ENCODE measurements at places on chromosomes 1 and 21.

GRCh38 chr1:9605946-9606455 lies 17.3 kb downstream of the TMEM201 start:
- no peak for DNase-seq

GRCh38 chr21:42386034-42386591 lies 9.7 kb downstream of the TMPRSS3 start:
- no peak for DNase-seq

DNA sequence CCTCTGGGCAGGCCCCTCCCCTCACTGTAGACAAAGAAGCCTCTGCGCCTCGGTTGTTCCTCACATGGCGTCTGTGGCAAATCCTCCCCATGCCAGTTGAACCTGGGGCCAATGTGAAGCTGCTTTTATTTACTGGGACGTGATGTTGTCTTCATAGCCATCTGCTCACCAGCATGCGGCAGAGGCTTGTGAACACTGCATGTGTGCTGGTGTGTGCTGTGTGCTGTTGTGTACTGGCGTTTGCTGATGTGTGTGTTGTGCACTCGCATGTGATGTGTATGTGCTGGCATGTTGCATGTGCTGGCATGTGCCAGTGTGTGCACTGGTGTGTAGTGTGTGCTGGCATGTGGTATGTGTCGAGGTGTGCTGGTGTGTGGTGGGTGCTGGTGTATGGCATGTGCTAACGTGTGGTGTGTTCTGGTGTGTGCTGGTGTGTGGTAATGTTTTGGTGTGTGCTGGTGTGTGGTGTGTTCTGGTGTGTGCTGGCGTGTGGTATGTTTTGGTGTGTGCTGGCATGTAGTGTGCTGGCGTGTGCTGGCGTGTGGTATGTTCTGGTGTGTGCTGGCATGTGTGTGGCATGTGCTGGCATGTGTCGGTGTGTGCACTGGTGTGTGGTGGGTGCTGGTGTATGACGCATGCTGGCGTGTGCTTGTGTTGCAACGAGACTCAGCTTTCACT lies 37.2 kb upstream of the TRAPPC10 start:
- DNase-seq = no peak

DNA sequence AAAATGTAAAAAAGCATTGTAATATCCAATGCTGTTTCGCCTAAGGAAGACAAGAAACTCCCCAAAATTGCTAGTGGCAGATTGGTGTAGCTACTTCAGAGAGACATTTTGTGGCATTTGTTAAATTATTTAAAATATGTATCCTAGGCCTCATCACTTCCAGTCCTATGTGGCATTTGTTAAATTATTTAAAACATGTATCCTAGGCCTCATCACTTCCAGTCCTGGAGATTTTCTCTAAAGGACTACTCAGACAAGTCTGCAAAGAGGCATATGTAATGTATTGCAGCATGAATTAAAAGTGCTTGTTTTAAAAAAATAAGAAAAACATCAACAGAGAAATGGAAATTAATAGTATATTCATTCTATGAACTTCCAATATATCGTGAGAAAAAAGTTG lies 95.6 kb upstream of the KCTD3 start:
- DNase-seq = no peak

- no peak for DNase-seq
These were observed 2.7 kb downstream of the KIAA0319L start for GRCh38 chr1:35554266-35555211.

DNA sequence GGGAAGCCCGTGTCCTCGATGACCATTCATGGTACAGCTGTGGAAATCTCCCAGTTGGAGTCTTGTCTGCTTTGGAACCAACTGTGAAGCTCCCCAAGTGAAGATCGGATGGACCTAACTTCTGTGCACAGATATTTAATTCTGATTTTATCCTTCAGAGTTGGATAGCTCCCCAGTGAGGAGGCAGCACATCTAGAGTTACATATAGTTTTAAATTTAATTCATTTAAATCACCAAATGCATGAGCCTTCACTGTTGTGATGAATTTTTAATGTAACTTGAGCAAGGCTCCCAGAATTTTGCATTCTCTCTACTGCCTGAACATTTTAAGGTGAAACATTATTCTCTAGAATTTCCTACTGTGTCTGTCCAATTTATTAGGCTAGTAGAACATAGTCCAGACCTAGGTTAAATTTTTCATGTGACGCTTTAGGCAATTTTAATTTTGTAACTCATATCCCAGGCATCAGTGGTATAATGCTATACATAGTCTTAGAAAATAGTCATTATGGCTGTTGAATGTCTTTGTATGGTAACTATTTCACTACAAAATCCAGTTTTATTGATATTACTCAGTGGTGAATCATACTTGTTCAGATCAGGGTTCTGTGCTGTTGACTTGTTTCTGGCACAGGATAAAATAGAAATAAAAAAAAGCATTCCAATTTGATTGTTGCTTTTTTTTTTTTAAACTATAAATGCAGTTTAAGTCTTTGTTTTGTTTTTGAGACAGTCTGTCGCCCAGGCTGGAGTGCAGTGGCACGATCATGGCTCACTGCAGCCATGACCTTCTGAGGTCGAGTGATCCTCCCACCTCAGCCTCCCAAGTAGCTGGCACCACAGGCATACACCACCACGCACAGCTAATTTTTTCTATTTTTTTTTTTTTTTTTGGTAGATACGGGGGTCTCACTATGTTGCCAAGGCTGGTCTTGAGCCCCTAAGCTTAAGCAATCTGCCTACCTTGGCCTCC lies 66.9 kb downstream of the PRDM2 start:
- no peak for DNase-seq

DNA sequence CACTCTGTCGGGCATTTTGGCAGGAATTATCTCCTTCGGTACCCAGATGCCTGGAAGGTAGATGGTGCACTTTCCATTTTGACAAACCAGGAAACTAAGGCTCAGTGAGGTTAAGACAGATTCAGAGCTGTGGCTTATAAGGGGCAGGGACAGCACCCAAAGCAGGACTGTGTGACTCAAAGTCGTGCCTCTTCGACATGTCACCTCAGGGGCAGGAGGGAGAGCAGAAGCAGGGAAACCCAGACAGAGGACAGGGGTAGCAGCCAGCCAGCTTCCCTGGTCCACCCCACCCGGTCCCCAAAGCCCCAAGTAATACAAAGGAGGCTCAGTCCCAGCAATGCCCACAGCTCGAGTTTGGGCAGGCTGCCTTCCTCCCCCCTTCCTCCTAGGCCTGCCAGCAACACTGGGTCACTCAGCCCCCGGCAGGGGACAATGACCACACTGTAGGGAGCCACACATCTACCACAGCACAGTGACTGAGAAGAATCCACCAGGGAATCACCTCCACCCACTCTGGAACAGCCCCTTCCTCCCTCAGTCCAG lies 2.5 kb downstream of the RHOC start:
- no peak for DNase-seq

DNA sequence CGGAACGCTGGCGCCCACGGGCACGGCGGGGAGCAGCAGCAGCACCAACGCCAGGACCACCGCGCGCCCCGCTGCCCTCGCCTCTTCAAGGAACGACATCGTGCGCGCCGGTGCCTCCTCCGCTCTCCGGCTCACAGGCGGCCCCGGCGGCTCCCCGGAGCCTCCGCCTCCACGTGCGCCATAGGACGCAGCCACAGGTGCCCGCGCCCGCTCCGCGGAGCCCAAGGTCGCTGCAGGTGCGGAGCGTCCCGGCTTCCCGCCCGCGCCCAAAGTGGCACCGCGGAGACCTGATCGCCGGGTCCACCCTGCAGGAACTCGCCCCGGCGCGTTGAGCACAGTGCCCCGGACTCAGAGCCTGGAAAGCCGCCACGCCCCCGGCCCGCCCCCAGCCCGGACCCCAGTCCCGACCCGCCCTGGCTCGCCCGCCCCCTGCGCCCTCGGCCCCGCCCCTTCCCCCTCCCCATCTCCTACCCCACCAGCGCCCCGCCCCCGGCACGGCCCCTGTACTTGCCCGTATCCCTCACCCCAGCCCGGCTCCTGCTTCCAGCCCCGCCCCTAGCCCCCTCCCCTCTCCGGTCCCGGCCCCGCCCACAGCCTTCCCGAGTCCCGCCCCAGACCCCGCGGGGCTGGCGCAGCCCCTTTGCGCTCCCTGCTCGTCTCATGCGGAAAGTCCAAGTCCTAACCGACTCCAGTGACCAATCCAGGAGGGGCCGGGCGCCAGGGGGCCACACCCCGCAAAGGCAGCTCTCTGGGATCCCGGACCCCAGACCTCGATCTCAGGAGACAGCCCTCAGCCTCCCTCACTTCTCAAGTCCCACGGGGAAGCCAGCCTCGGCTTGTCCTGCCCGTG lies at the start of gene MEGF6:
Gene MEGF6, minus strand, starts transcription at position 339 of the 850 bp plus-strand sequence. Its CDS starts 240 bp downstream, at position 99.
- DNase-seq = no peak

DNA sequence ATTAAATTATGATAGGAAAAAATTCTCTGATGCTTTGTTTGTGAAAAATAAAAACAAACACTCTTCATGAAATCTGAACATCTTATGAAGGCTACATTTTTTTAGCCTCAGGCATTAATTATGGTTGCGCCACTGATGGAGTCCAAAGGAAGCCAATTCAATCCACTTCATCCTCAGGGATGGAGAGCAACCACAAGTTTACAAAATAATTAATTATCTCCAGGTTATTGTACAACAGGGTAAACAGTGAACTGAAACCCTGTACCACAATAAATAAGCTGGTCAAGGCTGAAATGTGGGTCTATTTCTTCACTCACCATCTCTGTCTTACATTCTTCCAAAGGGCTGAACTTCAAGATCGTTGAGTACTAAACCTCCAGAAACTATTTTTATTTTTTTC lies 49.2 kb downstream of the MRPL39 start:
- peak; percentile 79 for DNase-seq

DNA sequence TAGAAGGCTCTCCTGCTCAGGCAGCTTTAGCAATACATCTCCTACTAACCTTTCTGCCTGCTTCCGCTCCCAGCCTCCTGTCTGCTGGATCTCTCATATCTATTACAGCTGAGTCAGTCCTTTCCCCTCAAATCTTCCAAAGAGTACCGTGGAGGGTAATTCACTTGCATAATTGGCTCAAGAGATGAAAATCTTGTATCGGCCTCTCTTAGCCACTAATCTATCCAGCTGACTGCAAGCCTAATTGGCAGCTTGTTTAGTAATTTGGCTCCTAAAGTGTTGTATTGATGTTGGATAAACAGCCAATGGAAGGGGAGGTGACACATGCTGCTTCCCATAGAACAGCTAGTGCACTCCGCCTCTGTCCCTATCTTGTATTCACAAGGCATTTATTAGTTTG lies 195.7 kb downstream of the GPATCH2 start:
- DNase-seq = no peak

GRCh38 chr1:172727956-172728603 lies 69.2 kb downstream of the FASLG start:
- no peak for DNase-seq

GRCh38 chr1:67460676-67461500 lies 30.7 kb upstream of the SERBP1 start:
- DNase-seq = peak; percentile 34

GRCh38 chr1:23904748-23905357 lies 8.3 kb downstream of the CNR2 start:
- no peak for DNase-seq

DNA sequence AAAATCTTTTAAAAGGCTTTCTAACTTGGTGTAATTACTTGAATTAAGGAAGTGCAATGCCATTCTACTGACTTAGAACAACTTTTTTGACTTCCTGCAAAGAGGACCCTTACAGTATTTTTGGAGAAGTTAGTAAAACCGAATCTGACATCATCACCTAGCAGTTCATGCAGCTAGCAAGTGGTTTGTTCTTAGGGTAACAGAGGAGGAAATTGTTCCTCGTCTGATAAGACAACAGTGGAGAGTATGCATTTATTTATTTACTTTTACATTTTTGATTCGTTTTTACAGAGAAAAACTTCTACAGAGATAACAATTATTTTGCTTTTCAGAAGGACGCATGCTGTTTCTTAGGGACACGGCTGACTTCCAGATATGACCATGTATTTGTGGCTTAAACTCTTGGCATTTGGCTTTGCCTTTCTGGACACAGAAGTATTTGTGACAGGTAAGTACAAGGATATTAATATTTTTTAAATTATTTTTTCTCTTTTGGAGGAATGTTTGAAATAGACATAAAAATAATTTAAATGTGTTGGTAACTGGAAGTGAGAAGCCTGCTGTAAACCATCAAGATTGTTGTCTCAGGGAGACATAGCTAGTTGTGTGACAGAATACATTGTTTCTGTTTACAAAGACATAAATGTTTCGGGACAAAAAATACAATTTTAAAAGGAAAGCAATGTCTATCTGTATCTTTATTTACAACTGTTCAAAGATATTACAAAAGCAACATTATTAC lies at the start of gene PTPRC:
Gene PTPRC, plus strand, starts transcription at position 147 of the 742 bp plus-strand sequence. Its CDS starts 229 bp downstream, at position 376.
- DNase-seq = no peak

GRCh38 chr1:62746086-62746808 lies 37.7 kb upstream of the ATG4C start:
- no peak for DNase-seq

DNA sequence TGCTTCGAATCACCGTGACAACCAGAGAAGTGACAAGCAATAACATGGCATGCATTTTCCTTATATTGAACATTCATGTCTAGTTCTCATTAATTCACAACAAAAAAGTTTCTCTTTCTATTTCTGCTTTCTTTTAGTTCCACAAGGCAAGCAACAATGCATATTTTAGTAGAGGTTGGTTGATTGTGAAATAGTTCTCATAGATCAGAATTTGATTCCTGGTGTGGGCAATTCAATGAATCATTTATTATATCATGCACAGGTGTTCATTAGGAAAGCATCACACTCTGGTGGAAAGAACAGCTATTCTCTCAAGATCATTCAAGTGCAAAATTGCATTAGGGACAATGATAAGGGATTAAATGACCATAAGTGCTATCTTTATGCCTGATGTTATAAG lies 980.9 kb downstream of the BRINP3 start:
- DNase-seq = no peak

DNA sequence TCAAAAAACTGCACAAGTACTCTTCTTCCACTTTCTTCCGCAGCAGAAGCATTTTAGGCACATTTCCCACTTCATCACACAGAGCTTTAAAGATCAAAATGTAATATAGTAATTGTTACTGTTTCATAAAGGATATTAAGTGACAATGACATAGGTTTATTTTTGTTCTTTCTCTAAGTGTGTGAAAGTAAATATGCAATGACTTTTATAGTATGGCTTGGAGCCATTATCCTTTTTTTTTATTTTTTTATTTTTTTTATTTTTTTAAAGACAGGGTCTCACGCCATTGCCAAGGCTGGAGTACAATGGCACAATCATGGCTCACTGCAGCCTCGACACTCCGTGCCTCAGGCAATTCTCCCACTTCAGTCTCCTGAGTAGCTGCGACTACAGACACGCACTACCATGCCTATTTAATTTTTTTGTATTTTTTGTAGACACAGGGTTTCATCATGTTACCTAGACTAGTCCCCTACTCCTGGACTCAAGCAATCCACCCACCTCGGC lies 7.0 kb downstream of the TRIM33 start:
- no peak for DNase-seq

DNA sequence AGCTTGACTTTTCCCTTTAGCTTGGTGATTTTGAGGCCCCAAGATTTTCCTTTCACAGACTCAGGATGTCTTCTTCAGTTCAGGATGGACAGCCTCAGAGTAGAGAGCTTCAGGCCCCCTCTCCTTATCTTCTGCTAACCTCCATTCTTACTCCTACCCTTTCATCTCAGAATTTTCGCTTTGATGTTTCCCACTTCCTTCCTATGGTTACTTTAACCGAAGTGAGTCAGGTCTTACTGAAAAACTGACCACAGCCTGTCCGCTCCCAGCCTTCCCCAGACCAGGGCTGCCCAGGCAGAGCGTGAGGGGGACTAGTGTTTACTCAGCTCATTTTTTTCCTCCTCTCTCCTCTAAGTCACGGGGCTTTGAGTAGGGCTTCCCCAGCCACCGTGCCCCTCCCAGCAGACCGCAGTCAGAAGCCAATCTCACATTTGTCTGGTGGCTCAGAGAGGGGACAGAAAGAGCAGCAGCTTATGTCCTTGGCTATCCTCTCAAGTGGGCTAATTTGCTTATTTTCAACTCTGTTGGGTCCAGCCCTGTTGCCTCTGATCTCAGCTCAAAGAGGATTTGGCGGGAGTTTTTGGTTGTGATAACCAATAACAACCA lies 4.2 kb upstream of the IL19 start:
- DNase-seq = peak; percentile 19
